Stimulated activated CD4-positive, alpha-beta T cell treated with anti-CD3 and anti-CD28 coated beads, Interleukin-12 subunit alpha, Interleukin-12 subunit beta, amount 100 ng/mL, for 48 hours (primary cell): ENCODE measurements at places on chromosomes 4 and X.

DNA sequence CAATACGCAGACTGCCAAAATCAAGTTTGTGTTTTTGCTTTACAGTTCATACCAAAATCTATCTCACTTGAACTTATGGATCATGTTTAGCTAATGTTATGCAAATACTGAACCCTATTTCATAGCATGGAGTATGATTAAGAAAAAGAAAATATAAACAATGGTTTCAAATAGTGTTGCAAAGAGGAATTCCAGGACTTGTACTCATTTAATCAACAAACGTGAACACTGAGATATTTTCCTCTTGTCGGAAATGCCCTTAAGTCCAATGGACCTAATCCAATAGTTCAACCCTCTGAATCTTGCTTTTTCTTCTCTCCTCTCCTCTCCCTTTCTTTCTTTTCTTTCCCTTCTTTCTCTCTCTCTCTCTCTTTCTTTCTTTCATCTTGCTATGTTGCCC is 30.8 kb downstream of the RASL11B start:
- DNase-seq: no peak

DNA sequence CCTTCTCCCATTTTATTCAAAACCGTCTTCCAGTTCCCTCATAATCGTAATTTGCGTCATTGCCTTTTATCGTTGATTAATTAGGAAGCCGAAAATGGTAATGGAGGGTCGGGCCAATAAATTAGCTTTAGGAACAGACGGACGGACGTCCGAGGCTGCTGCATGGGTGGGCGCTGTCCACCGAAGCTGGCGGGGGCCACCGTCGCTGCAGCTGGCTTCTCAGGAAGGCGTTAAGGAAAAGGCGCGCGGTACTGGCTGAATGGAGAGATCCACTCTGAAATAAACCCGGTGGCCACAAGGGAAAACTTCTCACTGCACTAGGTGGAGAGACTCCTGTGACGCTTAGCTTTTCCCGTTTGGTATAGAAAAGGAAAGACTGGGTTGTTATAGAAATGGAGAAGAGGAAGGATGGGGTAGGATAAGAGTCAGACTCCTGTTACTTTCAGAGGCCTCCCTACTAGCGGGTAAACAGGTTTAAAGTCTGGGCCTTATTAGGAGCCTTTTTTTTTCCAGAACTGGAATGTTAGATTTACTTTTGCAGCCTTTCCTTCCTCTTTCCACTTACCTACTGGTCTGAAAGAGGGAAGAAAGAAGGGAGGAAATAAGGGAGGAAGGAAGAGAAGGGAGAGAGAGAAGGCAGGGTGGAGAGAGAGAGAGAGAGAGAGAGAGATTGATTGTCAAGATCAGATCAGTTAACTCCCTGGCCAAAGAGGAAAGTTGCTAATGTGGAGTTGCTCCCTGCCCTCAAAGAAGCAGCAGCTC is 11.3 kb upstream of the PRDM8 start:
- no peak for DNase-seq

- DNase-seq: no peak
These were observed 99.6 kb upstream of the MAML3 start for GRCh38 chr4:140253556-140254027.

DNA sequence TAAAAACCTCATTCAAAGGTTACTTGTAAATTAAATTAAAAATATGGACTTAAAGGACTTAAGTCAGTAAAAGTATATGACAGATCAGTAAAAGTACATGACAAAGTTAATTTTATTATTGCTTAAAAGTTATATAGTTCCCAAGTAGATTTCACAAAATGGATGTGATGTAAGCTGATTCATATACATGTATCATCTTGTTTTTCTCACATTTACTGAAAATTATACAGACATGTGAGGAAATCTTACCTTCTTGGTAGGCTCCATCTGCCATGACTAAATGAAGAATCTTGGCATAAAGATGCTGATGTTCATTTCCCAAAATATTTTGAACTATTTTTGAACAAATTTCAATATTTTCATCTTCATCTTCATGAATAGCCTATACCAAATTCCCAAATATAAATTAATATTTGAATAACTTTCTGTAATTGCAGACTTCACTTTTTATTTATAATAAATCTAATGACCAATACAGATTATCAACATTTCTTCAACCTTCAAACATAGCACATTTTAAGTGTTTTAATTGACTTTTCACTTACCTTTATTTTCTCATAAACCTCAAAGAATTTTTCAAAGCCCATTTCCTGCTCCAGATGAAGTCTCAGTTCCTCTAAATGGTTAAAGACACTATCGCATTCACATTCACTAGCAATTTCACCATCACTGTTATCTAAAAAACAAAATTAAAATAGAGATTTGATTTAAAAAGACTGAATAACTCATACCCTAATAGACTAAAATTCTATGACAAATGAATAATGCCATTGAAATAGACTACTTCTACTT is 129.4 kb upstream of the SH3RF1 start:
- DNase-seq: no peak

- no peak for DNase-seq
These were observed 185.8 kb upstream of the RPS6KA3 start for GRCh38 chrX:20452487-20452886.

GRCh38 chr4:173039617-173040577 is 128.7 kb upstream of the GALNT7 start:
- no peak for DNase-seq

- no peak for DNase-seq
These were observed 30.8 kb upstream of the MTNR1A start for GRCh38 chr4:186586205-186586604.

- no peak for DNase-seq
These were observed 10.1 kb upstream of the TMEM154 start for GRCh38 chr4:152689615-152690501.

- DNase-seq: no peak
These were observed 20.6 kb downstream of the AP1S2 start for GRCh38 chrX:15834053-15834452.

DNA sequence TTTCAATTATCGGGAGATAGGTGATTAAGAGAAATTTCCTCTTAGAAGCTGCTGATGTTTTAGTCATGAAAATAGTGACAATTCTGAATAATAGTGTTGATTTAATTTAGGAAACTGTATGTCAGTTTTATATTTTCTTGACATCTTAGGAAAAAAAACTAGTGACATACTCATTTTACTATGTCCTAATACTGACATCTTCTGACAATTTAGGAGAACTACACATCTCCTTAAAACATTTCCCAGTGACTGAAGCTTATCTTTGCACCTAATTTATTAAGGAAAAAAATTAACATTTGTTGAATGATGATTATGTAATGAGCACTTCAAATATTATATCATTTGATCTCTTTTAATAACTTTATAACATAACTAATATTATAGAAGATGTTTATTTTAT is 42.0 kb upstream of the RBMXL3 start:
- no peak for DNase-seq
